Right hindlimb (tissue), 1 donor: ENCODE measurements at places on chromosomes 2 and 18.
A peak's percentile ranks its signal among the peaks of the same experiment; 100 is the strongest.

GRCh38 chr2:179285060-179285459, 20.4 kb upstream of the SESTD1 start:
- no peak for DNase-seq

- DNase-seq, result no peak
Measured at GRCh38 chr2:155645791-155646190, 686.7 kb downstream of the NR4A2 start.

DNA sequence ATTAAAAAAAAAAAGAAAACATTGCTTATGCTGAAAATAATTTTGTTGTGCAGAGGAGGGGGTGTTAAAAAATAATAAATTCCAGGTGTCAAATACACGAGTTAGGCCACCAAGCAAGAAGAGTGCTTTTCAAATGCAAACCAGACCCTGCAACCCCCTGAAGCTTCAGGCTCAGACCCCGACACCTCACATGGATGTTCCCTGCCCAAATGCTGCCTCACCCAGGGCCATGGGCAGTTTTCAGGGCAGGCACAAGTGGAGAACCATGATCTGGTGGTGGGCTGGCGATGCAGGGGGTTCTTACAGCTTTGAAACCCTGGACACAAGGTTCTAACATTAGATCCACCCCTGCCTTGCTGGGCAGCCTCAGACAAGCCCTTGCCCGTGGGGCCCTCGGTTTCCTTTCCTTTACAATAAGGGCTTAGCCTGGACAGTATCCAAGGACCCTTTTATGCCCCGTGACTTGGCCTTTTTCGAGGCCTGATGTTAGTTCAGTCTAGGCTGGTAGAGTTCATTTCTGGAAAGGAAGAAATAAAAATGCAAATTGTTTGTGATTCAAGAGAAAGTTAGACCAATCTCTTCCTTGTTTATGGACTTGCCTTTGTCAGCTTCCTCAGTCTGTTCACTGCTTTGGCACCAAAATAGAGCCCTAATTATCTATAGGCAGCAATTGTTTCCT, 168.7 kb downstream of the DDX1 start:
- DNase-seq, result no peak

DNA sequence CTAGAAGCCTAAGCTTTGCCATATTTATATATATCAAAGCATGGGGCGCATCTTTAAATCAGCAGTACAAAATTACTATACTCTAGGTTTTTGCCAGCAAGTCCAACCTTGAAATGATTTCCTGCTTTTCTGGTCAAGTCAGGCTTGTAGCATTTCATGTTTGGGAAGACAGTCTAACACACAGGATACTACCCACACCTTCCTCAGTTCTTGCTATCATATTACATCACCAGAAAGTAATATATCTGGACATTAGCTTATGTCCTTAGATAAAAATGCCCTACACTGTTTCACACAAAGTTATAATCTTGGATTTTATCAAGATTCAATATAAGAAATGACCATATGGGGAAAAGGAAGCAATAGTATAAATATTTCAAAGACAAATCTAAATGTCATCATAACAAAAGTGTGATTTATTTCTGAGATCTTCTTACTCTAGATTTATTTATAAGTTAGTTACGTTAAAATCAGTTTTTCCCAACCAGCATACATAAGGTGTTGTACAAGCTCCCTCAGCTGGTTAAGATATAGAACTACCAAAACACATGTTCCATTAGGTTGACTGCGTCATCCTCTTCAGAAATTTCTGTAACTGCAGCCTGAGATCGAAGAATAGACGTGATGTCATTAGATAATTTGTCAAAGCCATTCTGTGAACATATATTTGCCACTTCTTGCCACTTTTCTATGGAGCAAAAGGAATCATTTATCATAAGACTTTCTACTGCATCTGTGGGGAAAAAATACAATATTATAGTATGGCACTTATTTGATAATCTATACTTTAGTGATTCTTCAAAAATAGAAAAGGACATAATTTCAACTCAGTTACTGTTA, 56.6 kb downstream of the CLHC1 start:
- DNase-seq, result no peak

- no peak for DNase-seq
Measured at GRCh38 chr2:138012082-138012481, 47.8 kb downstream of the HNMT start.

- no peak for DNase-seq
Measured at GRCh38 chr2:86371527-86371926, 34.1 kb upstream of the REEP1 start.

- DNase-seq, result no peak
Measured at GRCh38 chr2:237866101-237866621, 6.7 kb downstream of the RAMP1 start.

GRCh38 chr2:35496022-35496421, 859.6 kb upstream of the CRIM1 start:
- no peak for DNase-seq

GRCh38 chr2:61911510-61911909, 6.0 kb downstream of the COMMD1 start:
- no peak for DNase-seq

DNA sequence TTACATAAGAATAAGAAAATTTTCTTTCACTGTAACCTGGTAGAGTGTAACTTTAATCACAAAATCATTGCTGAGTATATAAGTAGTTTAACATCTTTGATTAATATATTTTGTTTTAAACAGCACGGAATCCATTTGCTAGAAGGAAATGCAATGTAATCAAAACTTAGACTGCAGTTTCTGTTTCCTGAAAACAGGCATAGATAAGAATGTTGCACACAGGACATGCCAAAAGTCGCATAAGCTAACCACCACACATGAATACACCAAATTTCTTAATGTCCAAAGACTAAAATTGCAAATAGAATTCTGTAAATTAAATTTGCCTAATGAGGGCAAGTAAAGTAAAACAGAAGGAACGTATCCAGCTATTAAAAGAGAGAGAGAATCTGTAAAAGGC, 51.0 kb upstream of the SERPINB2 start:
- no peak for DNase-seq

- DNase-seq, result peak; percentile 57
Measured at GRCh38 chr2:37671009-37671815, at the start of gene CDC42EP3. Gene CDC42EP3 (minus strand): TSS chr2:37671642. CDS start chr2:37646587, 25,055 bp downstream.
